ENCODE measurements at places on chromosomes 13 and 19. TPM values are rescaled to one million over a fixed set of nuclear protein-coding genes. Genes with fewer than 3 reads are reported as not detected.

The PDX1 gene
- total RNA-seq: not detected

The PRODH2 gene
- 0.10 TPM for total RNA-seq

The DKKL1 gene
- total RNA-seq: 0.69 TPM

The LILRB4 gene
- 4.9 TPM for total RNA-seq

The UGGT2 gene
- 49.6 TPM for total RNA-seq

The GFY gene
- not detected for total RNA-seq

The CEACAM8 gene
- 0.11 TPM for total RNA-seq

The PRR36 gene
- 1.9 TPM for total RNA-seq

The GPR180 gene
- 7.9 TPM for total RNA-seq

The DIRAS1 gene
- total RNA-seq: 6.9 TPM

The CARM1 gene
- 17.4 TPM for total RNA-seq

Data from spinal cord (tissue), 10 donors.